LoVo (cell line): ENCODE measurements at places on chromosomes 12 and 14.

DNA sequence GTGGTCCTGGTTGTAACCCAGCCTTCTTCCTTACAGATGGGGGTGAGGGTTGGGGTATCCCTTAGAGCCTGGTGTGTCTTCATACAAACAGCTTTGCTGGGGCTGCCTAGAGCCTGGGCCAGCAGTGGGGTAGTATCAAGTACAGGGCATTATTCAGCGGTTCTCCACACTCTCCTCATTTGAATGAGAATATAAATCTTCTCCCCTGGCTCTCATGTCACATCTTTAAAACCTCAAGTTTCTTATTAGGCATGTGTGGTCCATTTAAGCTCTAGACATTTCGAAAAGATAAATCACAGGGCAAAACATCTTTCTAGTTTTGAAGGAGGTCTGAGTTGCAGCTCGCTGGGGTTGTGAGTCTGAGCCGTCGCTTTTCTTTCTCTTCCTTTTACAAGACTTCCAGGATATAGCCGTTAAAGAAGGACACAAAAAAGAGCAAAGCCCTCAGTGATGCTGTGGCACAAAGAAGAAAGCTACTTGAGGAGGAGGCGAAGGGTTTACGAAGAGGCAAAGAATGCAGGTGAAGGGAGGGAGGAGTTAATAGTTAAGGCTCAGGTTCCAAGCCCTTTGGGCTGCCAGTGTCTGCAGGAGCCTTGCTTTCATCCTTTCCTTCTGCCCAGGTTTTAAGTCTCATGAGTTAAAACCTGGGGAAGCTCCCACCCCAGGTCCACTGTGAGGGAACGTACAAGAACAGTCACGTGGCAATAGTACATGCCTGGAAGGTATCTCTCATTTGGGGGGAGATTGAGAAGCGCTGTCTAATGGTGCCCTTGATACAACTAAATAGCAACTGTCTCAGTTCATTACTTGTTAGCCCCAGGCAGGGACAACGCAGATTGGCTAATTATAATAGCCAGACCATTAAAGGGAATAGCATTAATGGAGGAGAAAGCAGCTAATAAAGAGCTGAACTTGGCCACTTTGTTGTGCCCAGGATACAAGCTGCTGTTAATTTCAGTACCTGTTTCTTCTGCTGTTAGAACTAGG lies 94.2 kb downstream of the ETV6 start:
- DNase-seq, result no peak

DNA sequence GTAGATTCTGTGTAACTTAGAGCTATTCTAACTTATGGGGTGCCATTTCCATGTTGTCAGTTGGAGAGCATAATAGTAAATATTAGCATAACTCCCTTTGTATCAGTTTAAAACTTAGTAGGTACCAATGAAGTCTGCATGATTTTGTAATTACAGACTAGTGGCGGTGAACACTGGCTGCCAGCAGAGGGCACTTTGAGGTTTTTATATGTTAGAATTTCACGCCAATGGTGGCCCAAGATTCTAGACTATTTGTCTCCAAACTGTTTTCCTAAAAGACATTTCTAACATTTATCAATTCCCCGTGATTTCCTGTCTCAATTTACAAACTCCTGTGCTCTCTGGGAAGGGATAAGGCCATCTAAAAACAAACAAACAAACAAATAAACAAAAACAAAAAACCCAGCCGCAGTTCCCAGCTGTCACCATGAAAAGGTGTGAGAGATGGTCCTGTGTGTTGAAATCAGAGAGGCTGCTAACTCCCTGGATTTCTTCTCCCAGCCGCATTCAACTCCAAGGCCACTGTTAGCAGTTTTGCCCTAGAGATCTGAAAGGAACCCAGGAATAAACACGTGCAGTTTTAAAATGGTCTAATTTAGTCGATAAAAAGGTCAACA lies 57.6 kb downstream of the BRMS1L start:
- peak; percentile 19 for DNase-seq

DNA sequence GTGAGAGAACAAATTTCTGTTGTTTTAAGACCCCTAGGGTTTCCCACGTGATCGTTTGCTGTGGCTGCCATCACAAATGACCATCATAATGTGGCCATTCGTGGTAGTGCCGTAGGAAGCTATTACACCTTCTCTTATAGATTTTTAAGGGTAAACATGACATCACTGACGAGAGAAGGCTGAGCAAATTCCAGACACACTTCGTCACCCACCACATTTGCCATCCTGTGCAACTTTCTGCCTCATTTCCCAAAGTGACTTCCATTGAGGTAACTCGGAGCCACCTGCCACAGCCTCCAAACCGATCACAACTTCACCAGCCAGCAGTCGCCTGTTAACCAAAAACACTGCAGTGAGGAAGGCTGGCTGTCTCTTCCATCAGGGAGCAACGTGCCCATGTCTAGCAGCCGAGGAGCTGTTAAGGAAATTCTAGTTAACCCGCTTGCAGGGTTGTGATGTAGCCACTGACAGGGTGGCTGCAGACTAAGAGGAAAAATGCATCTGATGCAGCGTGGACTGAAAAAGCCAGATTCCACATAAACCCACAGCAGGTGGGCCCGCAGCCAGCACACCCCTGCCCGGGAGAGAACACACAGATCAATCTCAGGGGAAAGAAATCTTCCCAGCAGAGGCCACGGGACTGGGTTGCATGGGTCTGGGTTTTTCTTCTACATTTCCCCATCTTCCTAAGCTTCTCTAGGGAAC lies 44.6 kb downstream of the CCDC85C start:
- DNase-seq, result no peak

DNA sequence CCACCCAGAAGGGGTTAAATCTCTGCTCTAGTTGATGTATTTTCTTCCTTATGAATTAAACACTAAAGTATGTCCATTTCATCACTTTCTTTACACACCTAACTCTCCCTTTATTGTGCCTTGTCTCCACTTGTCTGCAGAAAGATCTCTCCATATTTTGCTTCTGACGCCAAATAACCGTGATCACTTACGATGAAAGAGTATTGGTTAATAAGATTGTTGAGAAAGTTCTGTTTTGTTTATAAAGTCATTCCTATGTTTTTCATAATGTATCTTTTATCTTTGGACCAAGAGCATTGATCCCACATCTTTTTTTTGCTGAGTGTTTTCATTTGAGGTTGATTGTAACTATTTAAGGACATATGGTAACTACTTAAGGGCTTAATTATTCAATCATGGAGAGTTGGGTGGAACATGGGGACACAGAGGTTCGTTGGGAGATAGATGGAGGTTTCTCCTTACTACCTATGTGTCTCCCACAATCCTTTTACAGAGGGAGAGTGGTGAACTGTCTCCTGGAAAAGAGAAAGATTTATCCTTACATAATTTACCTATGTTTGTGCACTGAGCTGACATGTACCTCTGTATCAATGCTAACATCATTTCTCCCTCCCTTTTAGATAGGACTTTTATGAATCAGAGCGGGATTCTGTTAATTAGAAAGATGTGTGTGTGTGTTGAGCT lies 120.7 kb upstream of the SLC38A2 start:
- no peak for DNase-seq

DNA sequence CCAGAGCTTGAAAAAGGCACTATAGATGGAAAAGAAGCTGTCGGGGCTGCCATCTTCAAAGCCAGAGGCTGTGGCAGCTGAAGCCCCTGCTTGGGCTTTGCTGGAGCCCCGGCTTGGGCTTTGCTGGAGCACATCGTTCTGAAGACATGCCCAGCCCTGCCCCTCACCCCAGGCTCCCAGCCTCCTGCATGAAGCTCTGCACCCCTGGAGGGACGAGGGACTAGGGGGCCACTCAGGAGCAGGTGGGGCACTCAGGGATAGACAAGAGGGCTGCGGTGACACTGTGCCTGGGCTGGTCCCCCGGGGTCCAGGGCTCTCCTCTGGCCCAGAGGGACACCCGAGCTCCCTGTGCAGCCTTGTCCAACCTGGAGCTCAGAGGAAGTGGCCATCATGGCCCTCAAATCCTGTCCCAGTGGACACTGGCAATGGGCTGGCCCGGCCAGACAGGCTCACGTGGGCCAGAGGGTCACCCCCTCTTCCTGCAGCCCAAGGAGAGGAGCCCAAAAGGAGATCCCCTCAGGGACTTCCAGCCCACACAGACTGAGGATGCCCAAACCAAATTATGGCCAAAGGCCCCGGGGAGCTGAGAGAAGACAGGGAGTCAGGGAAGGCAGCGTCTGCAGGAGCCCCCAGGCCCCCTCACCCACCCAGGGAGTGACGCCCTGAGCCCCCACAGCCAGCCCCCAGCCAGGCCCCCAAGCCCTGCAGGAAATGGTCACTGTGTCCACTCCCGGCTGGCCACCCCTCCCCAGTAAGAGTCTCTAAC lies 23.1 kb upstream of the C14orf180 start:
- no peak for DNase-seq

GRCh38 chr14:33232031-33232430 lies 293.4 kb downstream of the NPAS3 start:
- no peak for DNase-seq

GRCh38 chr14:50719911-50720759 lies 52.0 kb upstream of the SAV1 start:
- no peak for DNase-seq

- no peak for DNase-seq
Measured at GRCh38 chr14:45359746-45360145, 106.7 kb upstream of the MIS18BP1 start.

DNA sequence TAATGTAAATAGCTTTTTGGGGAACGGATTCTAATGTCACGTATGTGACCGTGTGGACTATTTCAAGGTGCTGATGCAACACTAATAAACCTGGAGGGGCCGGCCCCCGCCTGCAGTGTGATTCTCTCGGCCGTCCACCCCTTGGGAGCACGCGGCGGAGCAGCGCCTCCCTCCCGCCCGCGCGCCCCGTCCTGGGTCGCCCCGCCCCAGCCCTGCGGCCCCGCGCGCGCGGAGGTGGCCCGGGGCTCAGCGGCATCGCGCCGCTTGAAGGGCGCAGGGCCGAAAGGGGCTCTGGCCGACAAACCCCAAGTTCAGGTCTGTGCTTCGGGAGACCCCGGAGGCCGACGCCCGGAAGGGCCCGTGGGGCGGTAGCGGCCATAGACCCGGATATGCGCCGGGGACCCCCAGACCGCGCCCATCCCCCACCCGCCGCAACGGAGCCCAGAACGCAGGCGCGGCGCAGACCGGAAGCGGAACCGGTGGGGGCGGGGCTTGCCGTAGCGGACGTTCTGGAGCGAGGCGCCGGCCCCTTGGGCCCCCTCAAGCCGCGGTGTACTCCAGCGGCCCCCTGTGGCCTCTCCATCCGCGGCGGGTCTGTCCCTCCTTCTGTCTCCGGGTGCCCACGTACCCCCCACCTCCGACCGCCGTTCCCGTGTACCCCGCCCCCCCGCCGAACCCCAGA lies at the start of gene TEX22:
TSS of gene TEX22 (plus strand) at position 495 of the 682 bp plus-strand sequence. CDS start 803 bp downstream, outside the sequence.
- DNase-seq, result peak; percentile 79

DNA sequence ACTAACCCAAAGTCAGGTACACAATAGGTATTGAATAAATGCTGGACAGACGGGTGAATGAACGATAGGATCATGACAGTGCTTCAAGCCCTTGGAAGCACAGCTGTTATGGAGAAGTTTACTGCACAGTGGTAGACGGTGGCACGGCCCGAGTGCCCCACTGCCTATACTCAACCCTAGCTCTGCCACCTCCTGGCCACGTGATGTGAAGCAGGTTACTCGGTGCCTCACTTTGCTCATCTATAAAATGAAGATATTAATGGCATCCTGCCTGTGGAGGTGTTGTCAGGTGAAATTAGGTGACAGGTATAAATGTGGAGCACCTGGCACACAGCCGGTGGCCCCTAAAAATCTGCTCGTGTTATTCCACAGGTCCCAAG lies 5.8 kb downstream of the ASB2 start:
- DNase-seq, result peak; percentile 20
